ENCODE measurements at places on chromosomes 2 and 18.
A peak's percentile ranks its signal among the peaks of the same experiment; 100 is the strongest.

DNA sequence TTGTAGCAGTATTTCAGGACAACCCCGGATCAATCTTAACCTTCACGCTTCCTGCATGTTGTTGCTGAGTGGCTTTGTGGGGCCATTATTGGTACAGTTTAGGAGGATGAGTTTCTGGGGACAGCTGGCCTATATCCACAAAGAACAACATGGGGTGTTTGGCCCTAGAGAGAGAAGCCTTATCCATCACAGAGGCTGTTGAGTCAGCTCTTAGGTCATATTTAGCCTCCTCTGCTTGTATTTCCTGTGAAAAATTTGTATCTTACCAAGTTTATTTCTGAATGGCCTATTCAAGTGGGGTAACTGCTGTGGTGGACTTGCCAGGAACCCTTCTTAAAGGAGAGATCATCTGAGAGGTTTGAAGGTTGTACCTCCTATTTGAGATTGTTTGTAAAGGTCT lies 77.6 kb downstream of the MAP4K4 start:
- DNase-seq = no peak

- DNase-seq = no peak
Observed at GRCh38 chr18:22168360-22168921, 948 bp upstream of the GATA6 start.

GRCh38 chr2:134362740-134363139 lies 108.9 kb downstream of the MGAT5 start:
- no peak for DNase-seq

DNA sequence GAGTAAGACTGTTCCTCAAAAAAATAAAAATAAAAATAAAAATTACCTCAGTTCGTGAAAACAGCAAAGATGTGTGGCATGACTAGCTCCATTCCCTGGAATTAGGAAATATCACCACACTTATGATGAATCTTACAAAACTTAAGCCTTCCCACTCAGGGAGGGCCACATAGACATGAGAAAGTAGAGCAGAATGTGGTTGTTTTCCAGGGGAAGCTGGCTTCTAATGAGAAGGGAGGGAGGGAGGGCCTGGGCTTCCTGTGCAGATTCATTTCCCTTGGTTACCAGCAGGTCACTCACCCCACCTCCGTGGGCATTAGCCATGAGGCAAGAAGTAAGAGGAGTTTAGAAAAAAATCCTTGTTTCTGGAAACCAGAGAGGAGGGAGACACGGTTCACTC lies 95.9 kb upstream of the RMDN2 start:
- no peak for DNase-seq

GRCh38 chr2:197986977-197987376 lies 182.6 kb downstream of the PLCL1 start:
- no peak for DNase-seq

DNA sequence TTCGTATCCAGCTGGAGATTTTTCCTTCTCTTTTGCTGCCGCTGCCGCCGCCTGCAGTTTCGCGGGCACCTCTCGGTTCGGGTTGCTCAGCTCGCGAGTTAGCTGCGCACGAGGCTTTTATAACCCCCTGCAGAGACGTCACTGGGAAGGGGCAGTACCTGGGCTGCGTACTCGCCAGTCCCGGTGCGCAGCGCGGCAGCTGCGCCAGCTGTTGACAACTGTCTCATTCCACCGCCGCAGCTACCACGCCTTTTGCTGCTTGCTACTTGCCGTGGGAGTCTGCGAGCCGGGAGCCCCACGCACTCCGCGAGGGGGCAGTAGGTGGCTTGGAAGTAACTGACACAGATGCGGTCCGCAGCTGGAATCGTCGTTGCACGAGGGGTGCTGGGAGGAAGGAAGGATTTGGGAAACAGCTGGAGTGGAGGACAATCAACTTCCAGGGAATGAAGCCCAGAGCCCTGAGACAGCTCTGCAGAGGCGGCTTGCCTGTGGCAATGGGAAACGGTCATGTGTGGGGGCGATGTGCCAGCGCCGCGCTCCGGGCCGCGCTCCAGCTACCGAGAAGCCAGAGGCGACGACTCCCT lies at the start of gene TACR1:
Gene TACR1, minus strand, starts transcription at position 93 of the 584 bp plus-strand sequence. CDS start 586 bp downstream, outside the sequence.
- peak; percentile 55 for DNase-seq

DNA sequence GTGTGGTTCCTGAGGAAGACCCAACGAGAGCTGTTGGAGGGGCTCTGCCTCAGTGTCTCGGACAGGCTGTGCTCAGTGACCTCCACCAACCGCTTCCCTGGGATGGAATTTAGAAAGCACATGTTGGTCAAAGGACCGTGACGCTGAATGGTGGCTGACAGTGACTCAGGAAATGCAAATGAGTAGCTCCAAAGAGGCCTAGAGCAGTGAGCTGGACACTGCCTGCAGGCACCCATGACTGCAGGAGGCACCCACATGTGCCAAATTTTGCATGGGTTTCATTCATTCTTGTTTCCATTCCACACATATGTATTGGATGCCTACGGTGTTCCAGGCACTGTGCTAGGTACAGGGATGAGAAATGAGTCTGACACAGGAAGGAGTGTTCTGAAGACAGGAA lies 46.4 kb downstream of the ACKR3 start:
- DNase-seq = no peak

DNA sequence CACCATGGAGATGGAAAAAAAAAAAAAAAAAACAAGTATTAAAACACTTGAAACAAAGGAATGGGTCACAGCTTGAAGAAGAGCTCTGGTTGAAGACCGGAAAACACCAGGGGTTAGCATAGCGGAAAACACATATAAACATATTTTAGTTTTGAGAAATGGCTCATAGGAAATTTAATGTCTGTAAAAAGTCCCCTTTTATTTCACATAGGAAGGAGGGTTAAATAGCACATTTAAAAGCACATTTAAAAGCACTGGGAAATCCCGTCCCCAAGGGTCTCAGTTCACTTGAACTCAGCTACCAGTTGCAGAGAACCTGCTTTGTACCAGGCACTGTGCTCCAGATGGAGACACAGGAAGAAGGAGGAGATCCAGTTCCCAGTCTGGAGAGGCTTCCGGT lies 65.5 kb downstream of the KCNE4 start:
- no peak for DNase-seq

GRCh38 chr2:73593680-73594079 lies 48.5 kb downstream of the NAT8 start:
- no peak for DNase-seq

- no peak for DNase-seq
Observed at GRCh38 chr2:157620956-157621355, 7.7 kb downstream of the ACVR1C start.

GRCh38 chr2:217915706-217916105 lies 87.1 kb downstream of the TNS1 start:
- no peak for DNase-seq

GRCh38 chr2:130819226-130819607 lies 17.5 kb upstream of the ARHGEF4 start:
- no peak for DNase-seq

DNA sequence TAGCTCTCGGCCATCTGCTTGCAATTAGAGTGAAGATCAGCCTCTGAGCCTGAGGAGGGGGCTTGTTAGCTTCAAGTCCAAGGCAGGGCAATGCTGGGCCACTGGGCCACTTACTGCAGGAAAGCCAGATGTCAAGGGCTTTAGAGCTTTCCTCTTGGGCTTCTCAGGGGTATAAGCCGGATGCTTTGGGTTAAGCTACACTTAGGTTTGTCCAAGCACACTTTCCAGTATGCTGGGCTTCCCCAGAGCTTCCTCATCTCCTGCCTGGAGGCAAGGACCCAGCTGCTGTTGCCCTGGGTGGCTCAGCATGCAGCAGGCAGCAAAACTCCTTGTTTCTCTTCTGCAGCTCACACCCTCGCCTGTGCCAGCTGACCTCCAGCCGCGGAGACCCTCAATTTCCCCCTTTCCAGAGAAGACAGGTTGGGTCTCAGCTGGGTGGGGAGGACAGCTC lies 29.0 kb upstream of the ATOH8 start:
- DNase-seq = no peak

- DNase-seq = no peak
Observed at GRCh38 chr2:110998311-110998710, 122.4 kb upstream of the BCL2L11 start.

DNA sequence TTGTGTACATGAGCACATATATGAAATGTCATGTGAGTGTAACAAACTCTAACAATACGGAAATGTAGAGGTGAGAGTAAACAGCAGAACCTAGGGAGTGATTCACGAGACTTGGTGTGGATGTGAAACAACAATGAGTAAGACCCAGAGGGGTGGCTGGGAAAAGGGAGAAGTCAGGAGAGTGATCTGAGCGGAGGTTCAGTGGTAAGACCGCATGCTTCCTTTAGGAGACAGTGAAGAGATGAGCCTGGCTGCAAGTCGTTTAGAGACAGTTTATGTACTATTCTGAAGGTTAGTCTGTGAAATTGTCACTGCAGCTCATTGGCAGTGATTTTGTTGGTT lies 150.6 kb downstream of the PRPF40A start:
- DNase-seq = no peak

DNA sequence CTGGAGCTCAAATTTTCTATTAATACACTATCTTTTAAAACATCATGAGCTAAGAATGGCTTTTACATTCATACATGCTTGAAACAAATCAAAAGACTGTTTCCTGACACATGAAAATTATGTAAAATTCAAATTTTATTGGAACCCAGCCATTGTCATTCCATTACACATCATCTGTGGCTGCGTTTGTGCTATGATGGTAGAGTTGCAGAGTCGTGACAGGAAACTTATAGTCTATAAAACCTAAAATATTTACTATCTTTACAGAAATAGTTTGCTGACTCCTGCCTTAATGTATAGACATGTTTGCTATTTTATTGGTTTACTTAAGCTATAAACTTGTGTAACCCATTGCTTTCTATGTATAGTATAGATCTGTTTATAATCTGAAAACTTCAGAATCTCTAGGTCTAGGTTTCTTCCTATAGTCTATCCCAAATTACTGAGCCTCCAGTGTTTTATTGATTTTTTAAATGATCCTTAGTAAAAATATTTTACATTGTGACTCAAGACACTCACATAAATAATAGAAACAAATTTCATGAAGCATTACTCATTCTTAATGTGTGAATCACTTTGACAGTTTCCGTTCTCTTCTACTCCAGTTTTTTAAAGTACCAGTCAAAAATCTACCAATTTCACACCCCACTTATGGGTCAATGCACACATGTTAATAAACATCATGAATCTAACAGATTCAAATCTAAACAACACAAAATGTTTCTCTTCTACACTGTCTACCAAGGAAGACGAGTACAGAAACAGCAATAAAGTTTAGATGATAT lies 26.4 kb upstream of the MRPL19 start:
- DNase-seq = no peak

DNA sequence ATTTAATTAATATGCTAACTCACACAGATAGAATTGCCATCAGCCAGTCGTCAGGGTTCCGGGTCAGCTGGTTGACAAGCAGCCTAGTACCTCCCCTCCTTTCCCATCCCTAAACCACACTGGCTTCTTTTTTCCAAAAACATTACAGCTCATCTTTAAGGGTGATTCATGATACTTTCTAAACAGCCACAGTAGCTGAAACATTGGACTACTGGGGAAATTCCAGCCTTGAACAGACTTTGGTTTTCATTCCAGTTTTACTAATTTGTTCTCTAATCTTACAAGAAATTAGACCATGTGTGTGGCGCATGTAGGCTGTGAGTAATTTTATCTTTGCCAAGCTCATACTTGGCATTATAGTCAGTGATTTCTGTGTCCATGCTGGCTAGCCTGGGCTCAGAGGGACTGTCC lies 110.8 kb downstream of the FMNL2 start:
- DNase-seq = no peak

DNA sequence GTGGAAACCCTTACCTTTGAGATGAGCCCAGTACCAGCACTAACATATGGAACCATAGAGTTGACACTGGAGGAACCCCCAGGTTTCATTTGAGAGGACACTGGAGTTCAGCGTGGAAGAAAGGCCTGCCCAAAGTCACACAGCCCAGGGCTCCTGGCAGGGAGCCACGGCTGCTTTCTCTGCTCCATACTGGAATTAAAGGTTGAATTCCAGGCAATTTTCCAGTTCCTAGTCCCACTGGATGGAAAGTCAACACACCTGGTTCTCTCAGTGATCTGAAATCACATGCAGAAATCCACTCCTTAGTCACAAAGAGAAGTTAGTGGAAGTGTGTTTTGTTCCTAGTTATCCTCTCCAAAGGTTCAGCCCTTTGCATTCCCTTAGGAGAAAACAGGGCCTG lies 336.1 kb upstream of the SKOR2 start:
- DNase-seq = no peak

DNA sequence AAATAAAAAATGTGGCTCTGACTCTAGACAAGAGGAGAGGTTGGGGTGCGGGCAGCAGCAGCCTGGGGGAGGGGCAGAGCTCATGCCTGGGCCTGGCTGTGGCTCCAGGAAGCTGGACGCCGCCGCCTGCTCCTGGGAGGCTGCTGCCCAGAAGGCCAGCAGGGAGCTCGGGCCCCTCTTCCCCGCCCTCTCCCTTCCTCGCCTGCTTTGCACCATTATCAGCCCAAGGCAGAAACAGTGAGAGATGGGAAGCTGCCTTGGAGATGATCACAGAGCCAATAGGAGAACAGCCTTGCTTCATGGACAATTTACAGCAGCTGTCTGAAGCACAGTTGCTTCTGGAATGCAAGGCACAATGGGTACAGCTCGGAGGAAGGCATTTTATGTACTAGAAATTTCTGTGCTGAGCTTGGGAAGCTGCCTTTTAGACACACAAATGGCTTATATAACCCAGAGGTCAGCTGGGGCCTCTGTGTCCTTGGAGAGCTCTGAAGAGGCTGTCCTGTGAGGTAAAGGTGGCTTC lies 55.3 kb upstream of the AFF3 start:
- DNase-seq = no peak

DNA sequence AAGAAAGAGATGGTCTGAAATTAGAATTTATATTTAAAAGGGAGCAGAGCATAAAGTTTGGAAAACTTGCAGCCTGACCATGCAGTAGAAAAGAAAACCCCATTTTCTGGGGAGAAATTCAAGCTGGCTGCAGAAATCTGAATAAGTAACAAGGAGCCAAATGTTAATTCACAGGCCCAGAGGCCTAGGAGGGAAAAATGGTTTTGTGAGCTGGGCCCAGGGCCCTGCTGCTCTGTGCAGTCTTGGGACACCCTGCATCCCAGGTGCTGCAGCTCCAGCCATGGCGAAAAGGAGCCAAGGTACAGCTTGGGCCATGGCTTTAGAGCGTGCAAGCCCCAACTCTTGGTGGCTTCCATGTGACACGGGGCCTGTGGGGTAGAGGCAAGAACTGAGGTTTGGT lies 41.3 kb downstream of the CFAP36 start:
- DNase-seq = no peak

DNA sequence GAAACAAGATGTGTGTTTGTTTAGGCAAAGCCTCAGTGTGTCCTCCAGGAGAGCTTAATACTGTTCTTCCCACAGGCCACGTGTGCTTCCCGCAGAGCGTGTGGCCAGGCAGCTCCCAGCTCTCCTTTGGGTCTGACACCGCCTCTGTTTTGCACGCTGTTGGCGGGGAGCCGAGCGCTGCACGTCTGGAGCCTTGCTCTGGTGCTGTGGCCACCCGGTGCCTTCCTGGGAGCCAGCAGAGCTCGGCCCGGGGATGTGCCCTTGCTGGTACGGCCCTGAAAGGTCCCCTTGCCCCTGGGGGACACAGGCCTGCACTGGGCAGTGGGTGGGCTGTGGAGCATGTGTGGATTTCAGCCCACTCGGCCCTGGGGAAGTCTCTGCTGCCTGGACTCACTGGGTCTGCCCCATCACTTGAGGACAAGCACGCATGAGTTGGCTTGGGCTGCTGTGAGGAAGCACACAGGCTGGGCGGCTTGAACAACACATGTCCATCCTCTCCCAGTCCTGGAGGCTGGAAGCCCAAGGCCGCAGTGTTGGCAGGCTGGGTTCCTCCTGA lies 160.7 kb upstream of the HDAC4 start:
- DNase-seq = no peak

GRCh38 chr2:119231975-119232665 lies 8.5 kb downstream of the STEAP3 start:
- DNase-seq = no peak

- DNase-seq = no peak
Observed at GRCh38 chr2:176242276-176242675, 27.0 kb upstream of the MTX2 start.

- no peak for DNase-seq
Observed at GRCh38 chr2:27888790-27889189, 1.4 kb downstream of the RBKS start.

All from RWPE2 (cell line).